ENCODE measurements at places on chromosomes 11 and 22.

GRCh38 chr11:57175478-57175877 is 6.3 kb upstream of the LRRC55 start:
- no peak for DNase-seq

GRCh38 chr11:1484061-1484671 is 2.4 kb downstream of the MOB2 start:
- no peak for DNase-seq

DNA sequence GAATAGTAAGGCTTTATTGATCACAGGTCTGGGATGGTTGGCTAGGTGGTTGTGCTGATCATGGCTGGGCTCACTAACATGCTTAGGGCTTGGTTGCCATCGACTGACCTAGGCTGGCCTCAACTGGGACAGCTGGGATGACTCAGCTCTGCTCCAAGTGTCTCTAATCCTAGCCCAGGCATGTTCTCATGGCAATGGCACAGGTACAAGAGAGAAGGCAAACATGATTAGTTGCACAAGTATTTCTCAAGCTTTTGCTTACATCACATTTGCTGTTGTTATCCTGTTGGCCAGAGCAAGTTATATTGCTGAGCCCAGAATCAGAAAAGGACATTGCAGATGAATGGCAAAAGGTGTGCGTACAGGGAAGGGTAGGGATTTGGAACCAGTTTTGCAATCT is 68.5 kb upstream of the SLC35C1 start:
- no peak for DNase-seq

GRCh38 chr22:20299746-20300136 is 20.1 kb downstream of the DGCR6L start:
- DNase-seq = no peak

- no peak for DNase-seq
Measured at GRCh38 chr11:57481915-57482781, 21.8 kb downstream of the RTN4RL2 start.

- DNase-seq = no peak
Measured at GRCh38 chr11:93589347-93589746, 46.2 kb upstream of the SMCO4 start.

GRCh38 chr22:28801845-28802594 is 1.7 kb upstream of the XBP1 start:
- DNase-seq = no peak

DNA sequence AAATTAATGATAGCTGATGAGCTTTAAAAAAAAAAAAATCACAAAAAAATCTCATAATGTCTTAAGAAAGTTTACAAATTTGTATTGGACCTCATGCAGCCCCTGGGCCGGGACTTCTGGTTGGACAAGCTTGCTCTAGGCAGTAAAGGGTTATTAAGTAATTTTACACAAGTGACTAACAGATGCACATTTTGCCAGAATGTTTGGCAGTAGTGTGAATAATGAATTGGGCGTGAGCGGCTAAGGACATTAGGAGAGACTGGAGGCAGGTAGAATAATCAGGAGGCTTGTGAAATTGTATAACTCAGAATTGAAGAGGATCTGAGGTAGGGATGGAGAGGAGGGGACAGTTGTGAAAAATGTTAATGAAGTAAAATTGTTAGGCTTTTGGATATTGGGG is 77.4 kb downstream of the HIPK3 start:
- DNase-seq = no peak

DNA sequence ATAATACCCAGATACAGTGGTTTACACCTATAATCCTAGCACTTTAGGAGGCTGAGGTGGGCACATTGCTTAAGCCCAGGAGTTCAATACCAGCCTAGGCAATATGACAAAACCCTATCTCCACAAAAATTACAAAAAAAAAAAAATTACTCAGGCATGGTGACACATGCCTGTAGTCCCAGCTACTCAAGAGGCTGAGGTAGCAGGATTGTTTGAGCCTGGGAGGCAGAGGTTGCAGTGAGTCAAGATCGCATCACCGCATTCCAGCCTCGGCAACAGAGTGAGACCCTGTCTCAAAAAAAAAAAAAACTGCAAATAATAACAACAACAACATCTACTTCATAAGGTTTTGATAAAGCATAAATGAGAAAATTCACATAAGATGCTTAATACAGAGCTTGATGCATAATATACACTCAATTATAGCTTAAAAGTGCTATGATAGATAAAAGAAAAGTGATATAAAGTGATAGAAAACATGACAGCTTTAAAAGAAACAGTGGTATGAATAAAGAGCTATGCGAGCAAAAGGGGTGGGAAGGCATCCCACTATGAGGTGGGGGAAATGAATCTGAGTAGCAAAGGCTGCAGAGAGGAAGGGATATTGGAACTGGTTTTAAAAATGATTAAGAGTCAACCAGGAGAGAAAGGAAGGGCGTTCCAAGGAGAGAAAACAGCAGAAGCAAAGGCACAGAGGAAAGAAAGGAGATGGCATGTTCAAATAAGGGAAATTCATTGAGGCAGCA is 197.6 kb downstream of the KIF18A start:
- DNase-seq = no peak

- no peak for DNase-seq
Measured at GRCh38 chr11:62830904-62831519, 839 bp downstream of the STX5 start.
